ENCODE measurements at places on chromosomes 3 and 15.

DNA sequence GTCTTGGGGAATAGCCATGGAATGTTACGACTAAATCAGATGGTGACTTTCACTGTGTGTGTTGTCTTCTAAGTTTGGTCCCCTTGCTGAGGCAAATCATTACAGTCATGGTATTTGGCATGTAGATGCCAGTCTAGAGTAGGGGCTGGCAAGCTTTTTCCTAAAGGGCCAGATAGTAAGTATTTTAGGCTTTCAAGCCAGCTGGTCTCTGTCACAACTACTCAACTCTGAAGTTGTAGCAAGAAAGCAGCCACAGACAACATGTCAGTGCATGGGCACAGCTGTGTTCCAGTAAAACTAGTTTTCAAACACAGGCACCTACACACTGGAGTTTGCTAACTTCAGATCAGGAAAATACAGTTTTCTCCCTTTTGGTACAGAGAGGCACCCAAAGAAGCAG lies 39.3 kb downstream of the CCR3 start:
- DNase-seq: no peak

DNA sequence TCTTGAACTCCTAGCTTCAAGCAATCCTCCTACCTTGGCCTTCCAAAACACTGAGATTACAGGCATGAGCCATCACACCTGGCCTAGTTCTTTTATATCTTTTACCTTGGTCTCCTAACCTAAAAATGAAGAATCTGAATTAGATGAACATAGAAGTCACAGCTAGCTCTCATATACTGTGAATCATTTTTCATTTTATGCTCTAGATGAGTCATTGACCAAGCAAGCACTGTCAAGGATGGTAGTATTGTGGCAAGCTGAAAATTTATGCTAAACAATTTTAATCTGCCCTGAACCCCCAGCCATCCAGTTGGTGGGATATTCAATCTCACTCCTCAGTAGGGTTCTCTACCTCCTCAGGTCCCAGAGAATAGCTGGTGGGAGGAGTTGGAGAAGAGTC lies 48.3 kb upstream of the DNAJC13 start:
- DNase-seq: no peak

DNA sequence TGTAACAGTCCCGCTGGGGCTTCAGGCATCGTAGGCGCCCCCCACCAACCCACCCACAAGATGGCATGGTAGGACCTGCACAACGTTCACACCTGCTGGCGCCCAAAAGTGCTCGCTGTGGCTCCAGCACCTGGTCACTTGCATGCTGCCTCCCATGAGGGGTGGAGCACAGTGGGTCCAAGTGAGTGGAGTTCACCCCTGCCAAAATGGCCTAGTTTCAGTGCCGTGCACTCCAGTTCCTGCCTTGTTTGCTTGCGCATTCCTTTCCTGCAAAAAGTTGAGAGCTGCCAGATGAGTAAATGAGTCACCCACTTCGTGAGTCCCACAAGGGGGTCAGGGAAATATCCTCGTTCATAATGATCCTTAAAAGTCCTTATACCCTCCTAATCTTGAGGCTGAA lies 788.7 kb upstream of the DPPA4 start:
- no peak for DNase-seq

DNA sequence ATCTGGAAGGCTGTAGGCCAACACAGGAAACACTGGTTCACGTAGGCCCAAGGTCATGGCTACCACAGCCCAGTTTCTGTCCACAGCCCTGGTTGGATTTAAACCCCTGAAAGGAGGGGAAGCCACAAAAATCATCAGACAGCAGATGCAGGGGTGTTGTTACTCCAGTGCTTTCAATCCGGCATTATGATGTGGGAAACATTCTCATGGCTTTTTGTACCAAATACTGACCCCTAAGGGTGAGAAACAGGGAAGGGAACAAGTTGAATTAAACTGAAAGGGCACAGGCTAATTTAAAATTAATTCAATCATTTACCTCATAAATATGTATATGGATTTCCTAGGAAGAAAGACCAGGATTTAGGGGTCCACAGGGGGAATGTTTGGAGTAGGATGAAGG lies 375.6 kb downstream of the CTNNB1 start:
- no peak for DNase-seq

DNA sequence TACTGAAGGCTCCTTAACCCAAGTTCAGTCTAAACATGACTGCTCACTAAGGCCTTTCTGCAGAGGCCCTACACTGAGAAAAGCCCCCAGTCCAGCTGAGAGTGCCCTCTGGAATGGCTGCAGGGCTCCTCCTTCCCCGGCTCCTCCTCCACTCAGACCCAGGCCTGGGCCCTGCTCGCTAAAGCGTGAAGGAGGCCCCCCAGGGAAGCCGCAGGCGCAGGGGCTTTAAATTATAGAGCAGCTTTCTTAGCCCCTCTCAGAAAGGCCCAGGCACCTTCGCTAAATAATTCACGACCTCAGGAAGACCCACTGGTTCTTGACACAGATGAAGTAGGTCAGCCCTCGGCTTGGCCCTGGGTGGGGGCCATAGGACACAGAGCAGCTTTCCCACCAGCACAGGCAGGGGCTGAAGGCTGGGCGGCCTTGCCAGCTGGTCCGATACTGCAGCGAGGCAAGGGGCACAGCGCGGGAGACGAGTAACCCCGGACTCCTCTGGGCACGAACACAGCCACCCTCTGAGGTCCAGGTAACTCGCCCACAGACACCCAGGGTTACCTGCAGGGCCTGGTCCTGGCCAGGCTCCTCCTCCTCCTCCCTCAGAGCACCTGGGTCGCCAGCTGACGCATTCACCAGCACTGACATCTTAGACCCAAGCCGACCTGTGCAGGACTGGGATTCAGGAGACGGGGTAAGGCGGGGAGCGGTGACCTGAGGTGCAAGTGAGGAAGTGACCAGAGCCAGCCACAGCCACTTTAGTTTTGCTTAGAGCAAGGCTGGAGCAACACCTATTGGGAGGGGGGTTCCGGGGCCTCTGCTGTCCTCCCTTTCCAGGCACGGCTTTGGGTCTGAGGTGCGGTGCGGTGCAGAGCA lies 36.9 kb downstream of the RBPMS2 start:
- DNase-seq: no peak

GRCh38 chr3:164459521-164460151 lies 618.7 kb downstream of the SI start:
- DNase-seq: no peak

DNA sequence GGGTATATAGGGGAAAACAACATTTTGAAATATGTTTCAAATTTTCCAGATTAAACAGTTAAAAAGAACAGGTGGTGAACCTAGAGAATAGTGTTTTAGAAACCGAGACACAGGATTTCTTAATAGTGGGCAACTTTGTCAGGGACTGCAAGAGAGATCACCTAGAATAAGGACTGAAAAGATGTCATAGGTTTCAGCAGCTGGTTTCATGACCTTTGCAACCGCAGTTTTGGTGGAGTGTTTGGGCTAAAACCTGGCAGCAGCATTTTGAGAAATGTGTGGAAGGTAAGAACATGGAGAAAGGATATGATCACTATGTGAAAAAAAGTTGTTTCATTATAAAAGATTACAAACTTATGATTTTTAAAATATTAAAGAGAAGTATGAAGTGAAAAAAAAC lies 34.9 kb downstream of the PRKCI start:
- DNase-seq: no peak
